ENCODE measurements at places on chromosomes 13 and 19.

DNA sequence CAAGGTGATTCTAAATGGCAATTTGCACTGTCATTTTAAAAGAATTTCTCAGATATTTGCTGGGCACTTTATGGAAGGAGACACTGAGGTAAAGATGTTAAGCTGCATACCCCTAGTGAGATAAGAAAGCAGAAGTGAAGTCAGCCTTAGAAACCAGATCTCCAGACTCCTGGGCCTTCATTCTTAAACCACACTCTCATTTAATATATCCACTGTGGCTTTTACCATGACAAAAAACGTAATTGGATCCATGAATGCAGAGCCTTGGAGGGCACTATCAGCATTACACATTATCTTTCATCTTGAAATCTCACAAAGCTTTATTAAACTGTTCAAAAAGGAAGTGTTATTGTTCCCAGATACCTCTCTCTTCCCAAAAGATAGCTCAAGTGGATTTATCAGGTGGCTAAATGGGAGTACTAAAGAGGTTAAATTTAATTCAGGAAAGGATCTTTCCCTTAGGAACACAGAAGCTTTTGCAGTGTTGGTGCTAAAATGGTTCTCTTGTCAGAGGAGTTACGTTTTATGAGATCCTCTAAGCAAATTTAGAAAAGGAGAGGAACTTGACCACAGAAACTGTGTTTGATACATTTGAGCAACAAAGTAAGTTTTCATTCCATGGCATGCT lies 1060.4 kb downstream of the EFNB2 start:
- no peak for DNase-seq

DNA sequence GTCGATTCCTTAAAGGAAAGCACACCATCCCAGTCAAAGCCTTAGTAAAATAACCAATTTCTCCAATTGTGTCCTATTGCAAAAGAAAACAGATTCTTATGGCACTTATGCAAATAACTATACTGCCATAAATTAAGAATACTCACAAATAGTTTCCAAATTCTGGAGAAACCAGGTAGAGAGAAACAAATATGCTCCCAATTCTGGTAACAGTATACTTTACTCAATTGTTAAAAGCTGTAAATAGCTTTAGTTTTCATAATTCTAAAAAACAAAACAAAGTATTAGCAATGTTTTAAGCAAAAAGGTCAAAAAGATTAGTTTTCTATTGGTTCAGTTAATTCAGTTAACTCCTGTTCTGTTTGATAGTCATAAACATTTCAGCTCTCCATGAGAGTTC lies 18.2 kb upstream of the UBAC2 start:
- DNase-seq: no peak

DNA sequence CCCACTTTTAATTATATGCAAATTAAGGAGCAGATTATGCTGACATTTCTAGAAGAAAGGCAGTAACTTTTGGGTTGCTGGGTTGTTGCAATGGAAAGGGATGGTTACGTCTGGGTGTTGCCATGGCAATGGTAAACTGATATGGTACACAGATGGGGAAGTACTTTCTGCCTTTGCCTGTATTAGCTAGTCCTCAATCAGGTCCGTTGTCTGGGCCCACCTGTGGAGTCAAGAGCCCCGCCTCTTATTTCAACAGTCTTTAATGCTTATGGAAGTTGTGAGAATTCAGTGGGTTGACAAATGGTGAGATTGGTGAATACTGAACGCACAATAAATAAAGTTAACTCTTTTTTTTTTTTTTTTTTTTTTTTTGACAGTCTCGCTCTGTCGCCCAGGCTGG lies 30.6 kb upstream of the DPP9 start:
- no peak for DNase-seq

GRCh38 chr13:98353750-98354149 lies 176.7 kb upstream of the RNF113B start:
- no peak for DNase-seq

DNA sequence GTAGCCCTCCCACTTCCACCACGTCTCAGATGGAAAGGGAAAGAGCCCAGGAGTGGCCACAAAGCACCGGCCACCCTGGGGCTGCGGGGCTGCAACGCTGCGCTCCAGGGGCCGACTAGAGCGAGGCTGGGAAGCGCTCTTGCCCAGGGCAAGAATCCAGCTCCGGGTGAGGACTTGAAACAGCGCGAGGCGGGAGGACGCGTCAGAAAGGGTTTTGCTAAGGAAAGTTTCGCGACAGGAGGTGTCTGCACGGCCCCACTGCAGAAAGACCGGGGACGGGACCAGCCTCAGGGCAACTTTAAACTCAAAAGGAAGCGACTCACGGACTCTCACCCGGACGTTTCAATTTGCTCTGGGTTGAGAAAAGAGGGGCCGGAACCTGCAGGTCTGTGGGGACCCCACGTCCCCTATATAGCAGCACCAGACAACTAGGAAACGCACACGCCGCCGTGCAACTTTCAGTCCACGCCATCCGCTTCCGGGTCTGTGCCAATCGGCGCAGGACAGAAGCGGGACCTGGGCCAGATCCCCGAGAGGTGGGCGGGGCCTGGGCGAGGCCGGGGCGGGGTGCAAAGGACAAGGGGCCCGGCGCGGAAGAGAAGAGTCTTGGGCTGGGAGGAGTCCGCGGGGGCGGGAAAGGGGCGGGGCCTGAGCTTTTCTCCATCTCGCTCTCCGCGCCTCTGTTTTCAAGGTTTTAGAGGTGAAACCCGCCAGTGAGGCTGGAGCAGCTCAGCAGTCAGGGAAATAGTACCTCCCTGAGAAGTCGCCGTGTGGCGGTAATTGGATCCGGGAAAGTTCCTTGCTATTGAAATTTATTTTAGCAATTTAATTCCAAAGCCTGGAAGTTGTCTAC lies at the start of gene ZNF816:
TSS of gene ZNF816 (minus strand) at position 488 of the 853 bp plus-strand sequence. CDS start 6,792 bp downstream, outside the sequence.
- DNase-seq: peak; percentile 69
